ENCODE measurements at places on chromosomes 2 and 18.

DNA sequence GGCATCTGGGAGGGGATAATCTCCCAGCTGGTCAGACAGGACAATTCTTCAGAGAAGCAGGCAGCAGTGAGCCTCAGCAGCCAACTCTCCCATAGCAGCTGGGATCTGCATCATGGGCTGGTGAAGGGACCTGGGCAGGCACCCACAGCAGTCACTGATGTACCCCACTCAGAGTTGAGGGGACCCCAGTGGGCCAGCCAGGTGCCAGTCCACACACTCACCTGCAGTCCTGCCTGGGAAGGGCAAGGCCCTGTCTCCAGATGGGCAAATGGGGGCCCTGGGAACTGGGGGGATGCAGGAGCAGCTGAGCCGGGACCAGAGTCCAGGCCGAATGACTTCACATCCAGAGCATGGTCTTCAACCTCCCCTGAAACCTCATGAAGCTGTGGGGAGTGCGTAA, 170.4 kb downstream of the ZFP36L2 start:
- no peak for DNase-seq

DNA sequence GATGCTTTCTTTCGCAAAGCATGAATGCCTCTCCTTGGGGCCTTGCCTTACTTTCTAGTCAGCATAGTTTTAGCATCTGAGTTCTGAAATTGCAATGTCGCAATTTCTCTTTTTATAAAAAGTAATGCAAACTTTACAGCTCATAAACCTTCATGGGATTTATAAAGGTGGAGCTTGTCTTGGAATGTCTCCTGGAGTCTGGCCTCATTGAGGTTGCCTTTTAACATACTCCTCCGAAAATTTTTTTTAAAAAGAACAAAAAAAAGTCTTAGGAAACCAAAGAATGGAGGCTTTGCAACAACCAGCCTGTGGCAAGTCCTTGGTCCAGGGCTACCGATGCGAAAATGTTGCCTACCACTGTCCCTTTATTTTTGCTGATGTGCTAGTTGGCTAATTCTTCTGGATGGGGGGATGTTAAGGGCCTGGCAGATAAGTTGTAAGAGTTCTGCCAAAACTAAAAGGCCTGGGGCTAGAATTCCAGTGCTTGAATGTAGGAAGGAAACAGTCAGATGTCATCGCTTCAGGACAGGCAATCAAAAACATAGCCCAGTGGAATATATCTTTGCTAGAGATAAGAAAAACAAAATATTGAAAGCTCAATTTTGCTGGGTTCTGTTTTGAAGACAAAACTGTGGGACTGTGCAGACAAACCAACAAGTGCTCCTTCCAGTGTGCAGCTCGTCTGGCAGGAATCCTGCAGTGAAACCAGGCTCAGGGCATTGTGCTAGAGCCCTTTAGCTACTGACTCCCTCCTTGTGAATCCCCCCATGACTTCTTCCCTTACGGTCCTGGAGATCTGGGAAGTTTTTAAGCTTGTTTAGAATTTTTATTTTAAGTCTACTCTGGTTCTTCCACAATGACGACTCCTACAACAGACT, 213.0 kb downstream of the PIEZO2 start:
- no peak for DNase-seq

- DNase-seq = no peak
These were observed 126.1 kb downstream of the THADA start for GRCh38 chr2:43469713-43470112.

DNA sequence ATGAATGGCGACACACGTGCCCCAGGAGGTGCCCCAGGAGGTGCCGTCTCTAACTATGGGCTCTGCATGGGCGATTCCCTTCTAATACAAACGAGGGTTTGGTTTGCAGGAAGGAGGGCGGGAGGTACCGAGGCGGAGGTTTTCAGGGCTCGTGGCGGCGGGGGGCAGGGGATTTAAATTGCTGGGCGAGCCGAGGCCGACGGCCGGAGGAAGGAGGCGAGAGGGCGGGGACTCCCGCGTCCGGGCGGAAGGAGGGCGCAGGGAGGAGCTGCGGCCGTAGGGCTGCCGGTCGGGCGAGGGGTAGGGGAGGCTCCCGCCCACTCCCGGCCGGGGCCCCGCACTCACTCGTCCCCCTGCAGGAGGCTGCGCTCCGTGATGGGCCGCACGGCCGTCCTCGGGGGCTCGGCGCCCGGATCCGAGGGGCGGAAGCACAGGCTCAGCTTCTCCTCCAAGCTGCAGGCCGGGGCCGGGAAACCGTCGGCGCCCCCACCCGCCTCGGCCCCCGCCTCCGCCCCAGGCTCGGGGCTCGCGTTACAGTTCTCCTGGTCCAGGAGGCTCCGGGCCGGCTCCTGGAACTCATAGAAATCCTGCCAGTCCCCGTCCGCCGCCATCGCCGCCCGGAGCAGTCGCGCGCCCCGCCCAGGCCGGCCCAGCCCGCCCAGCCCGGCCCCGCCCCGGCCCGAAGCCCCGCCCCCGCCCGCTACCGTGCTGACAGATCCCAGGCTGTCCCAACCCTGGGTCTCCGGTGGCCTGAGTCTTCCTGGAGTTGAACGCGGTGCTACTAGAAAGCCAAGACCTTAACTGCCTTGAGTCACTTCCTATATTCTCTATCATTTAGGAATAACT, at the start of gene FEZ2:
FEZ2 (minus strand) TSS at position 637 of the 846 bp plus-strand sequence; CDS start at position 611, 26 bp downstream.
- DNase-seq = peak; percentile 45

- no peak for DNase-seq
These were observed 245.4 kb upstream of the MEIS1 start for GRCh38 chr2:66189553-66189952.

GRCh38 chr2:205130111-205130829, 552.0 kb upstream of the NRP2 start:
- no peak for DNase-seq

DNA sequence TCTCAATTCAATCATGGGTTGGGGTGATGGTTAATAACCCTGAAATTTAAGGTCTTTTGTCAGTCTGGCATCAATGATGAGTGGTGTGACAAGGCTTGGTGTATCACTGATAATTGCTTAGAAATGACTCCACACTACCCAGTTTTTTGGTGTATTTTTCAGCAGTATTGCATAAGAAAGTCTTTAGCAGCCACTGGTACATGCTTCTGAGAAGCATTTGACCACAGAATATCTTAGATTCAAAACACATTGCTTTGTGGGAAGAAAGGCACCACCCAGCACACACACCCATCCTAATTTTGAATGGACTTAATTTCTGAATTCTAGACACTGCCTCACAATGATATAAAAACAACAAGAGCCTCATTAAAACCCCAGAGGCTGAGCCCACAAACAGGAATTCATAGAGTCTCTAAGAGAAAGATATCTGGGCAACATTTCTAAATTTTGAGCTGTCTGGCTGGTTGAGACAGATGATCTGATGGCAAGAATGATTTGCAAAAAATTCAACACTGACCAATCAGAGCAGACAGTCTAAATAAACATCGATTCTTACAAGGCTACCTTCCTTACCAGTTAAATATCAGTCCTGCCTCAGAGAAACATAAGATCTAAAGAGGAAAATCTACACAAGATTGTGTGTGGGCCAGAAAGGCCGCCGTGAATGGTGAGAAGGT, 114.7 kb upstream of the CYP1B1 start:
- no peak for DNase-seq

DNA sequence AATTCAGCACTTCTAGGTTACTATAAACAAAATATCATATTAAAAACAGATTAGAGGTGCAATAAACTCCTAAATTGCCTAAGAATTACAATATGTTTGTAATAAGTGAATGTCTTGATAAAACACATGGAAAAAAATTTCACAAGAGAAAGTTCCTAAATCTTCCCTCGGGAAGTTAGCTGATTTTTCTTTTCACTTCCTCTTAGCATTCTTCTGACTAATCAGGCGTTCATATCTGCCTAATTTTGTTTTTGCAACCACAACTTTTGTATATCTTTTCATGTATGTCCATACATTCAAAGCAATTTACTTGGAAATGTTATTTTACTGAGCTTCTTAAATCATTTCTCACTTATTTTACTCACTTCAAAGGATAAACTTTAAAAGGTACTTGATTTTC, 88.5 kb downstream of the RTTN start:
- DNase-seq = no peak

DNA sequence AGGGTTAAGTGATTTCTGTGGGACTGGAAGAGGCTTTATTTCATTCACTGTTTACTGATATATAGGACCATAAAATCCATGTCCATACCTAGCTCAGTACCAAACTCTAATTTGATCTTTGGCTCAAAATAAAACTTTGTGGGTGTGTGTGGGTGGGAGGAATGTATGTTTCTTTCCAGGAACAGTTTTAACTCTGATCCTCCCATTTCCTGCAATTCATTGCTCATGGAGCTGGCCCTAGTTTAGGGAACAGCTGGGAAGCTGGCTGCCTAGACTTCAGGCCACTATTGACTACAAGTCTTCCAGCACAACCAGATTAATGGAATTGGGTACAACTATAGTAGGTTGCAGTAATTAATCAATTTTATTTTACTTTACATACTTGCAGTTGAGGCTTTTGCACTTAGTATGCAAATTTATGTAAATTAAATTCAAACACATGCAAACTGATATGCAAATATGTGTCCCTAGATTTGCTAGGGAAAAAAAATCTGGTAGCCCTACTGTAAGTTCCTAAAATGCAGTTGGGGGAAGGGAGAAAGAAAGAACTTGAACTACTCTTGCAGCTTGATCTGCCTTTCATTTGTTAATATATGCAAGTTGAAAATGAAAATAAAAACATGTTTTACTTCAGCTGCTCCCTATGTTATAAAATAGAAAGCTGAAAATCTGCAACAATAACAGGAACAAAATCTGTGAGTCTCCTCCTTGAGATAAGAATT, 1070.3 kb upstream of the CELF4 start:
- DNase-seq = no peak

DNA sequence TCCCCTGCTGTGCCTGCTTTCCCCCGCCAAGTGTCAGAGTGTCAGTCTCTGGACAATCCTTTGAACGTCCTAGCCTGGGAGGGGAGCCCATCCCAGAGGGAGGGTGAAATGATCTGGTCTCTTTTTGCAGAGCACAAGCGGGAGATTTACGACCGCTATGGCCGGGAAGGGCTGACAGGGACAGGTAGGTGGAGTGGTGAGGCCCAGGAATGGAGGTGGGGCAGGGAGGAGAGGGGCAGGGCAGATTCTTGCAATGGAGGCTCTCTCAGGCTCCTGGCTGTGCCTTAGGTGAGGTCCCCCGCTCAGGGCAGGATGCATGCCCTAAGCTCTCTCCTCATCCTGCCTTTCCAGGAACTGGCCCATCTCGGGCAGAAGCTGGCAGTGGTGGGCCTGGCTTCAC, 2.4 kb downstream of the DNAJB2 start:
- no peak for DNase-seq

- DNase-seq = no peak
These were observed 50.1 kb upstream of the PSME4 start for GRCh38 chr2:54020793-54021414.

GRCh38 chr2:18345848-18346247, 214.6 kb downstream of the RDH14 start:
- DNase-seq = no peak

DNA sequence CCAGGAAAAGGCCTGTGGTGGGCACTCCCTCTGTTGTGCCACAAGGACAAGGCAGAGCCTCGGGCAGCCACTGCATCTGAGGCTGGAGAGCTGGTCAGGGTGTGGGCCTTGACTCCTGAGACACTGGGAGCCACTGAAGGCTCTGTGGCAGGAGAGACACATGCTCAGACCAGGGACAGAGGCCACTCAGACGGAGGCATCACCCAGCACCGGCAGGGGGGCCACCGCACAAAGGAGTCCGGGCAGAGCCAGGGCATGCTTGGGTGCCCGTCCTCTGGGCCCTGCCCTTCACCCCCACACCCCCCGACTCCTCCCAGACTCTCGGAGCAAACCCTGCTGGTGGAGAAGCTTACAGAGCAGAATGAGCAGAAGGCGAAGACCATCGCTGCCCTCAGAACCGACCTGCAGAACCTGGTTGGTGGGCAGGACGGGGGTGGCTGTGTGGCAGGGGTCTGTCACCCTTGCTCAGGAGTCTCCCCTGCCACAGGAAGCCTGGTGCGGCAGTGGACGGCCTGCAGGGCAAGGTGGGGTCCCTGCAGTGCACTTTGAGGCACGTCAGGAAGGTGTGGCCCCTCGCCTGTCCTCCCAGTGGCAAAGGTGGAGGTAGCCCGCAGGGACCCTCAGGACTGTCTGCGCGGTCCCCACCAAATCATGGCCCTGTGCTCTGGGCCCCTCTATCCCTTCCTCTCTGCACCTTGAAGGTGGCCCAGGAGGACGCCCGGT, 26.0 kb downstream of the CROCC2 start:
- DNase-seq = no peak

GRCh38 chr18:78192054-78192453, 787.6 kb upstream of the SALL3 start:
- no peak for DNase-seq

GRCh38 chr2:60347781-60348180, 205.7 kb downstream of the BCL11A start:
- DNase-seq = no peak

GRCh38 chr2:221677688-221678087, 105.6 kb upstream of the EPHA4 start:
- DNase-seq = no peak

- DNase-seq = no peak
These were observed 245.0 kb upstream of the FN1 start for GRCh38 chr2:215680605-215681598.

GRCh38 chr18:80103231-80103630, 5.8 kb upstream of the ADNP2 start:
- DNase-seq = no peak

GRCh38 chr18:52536039-52536438, 196.0 kb downstream of the DCC start:
- DNase-seq = no peak

- no peak for DNase-seq
These were observed 1.1 kb downstream of the PTH2R start for GRCh38 chr2:208407667-208408066.

DNA sequence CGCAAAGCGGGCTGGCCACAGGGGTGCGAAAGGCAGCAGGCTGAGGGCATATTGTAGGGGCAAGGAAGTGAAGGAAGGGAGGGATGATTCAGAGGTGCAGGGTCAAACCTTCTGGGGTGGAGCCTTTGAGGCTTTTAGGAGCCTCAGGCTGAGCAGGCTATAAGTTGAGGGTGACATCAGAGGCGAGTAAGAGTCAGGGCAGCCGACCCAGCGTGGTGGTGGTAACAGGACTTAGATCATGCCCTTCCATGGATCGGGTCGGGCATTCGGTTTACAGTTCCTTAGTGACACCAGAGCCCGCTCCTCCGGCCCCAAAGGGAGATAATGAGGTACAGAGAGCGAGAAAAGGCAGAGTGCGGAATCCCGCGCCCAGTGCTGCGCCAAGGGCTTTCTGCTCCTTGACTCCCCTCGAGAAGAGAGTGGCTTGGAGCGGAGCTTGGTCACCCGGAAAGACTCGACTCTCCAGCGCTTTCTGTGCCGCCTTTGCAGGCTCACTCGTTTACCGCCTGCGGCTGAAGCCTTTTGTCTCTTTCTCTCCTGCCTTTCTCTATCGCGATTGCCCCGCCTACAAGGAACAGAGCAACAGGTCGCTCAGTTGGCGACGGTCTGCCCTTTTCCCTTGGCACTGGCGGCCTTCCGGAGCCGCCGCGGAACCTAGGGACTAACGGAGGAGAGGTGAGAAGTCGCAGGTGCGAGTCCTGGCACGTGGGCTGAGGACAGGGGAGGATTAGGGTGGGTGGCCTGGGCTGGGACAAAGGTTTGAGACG, 720 bp downstream of the LBX2 start:
- DNase-seq = no peak

GRCh38 chr2:239145106-239145505, 255.7 kb downstream of the HDAC4 start:
- no peak for DNase-seq
